ENCODE measurements at places on chromosomes 1 and 21. TPM values are rescaled to one million over a fixed set of nuclear protein-coding genes. Genes with fewer than 3 reads are reported as not detected.
A peak's percentile ranks its signal among the peaks of the same experiment; 100 is the strongest.

DNA sequence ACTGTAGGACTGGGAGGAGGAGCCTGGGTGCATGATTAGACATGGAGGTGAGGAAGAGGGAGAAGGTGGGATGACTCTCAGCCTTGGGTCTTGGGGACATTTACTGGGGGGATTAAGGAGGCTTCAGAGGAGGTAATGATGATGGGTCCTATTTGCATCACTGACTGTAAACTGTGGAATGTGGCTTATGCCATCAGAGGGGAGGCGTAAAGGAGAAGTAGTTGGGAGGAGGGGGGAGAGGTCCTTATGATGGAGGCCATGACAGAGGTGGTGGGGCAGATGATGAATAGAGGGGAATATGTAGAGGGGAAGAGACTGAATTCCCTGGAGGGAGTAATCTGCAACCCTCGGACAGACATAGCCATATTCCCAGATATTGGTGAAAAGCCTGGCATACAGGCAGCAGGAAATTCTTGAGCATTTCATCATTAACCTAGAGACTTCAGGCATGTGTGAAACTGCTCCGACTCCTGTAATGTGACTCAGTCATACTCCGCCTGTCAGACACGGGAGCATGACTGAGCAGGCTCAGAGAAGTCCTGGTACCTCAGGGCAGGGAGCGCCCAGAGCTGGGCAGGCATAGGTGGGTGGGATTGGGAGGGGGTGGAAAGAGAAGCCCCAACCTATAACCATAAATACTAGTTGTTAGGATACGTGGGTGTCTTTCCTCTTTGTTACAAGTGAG is 8.0 kb upstream of the LCE5A start:
- DNase-seq, result no peak

- DNase-seq, result peak; percentile 47
These were observed 7.0 kb upstream of the KCNC4 start for GRCh38 chr1:110203021-110203661.

GRCh38 chr1:209412566-209412965 is 170.9 kb upstream of the CAMK1G start:
- DNase-seq, result no peak

DNA sequence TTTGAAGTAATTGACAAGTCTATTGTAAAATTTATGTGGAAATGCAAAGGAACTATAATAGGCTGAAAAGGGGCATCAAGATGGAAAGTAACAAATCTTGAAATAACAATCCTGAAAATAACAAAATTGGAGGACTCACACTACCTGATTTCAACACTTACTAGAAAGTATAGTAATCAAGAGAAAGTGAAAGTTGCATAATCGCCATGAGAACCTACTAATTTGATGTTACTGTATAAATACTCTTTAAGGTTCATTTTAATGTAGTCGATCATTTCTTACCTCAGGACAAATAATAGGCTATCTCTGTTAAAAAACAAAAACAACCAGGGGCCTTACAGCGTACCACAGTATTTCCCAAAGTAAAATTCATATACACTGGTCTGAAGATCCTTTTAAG is 71.7 kb downstream of the EDEM3 start:
- DNase-seq, result no peak

Gene CBR3
- not detected for total RNA-seq

Gene RAD54L
- 4.6 TPM for total RNA-seq

All from glutamatergic neuron (in vitro differentiated cells).